ENCODE measurements at places on chromosomes 7 and 10. TPM values are rescaled to one million over a fixed set of nuclear protein-coding genes. Genes with fewer than 3 reads are reported as not detected.

CLEC5A gene
- total RNA-seq = not detected

GNGT1 gene
- not detected for total RNA-seq

NPC1L1 gene
- total RNA-seq = not detected

ANXA7 gene
- 138 TPM for total RNA-seq

WASL gene
- total RNA-seq = 5.7 TPM

NEURL1 gene
- 1.9 TPM for total RNA-seq

UFSP1 gene
- total RNA-seq = 4.8 TPM

CPN1 gene
- not detected for total RNA-seq

ASB10 gene
- total RNA-seq = not detected

NFKB2 gene
- total RNA-seq = 279 TPM

NKX1-2 gene
- not detected for total RNA-seq

CALHM3 gene
- total RNA-seq = 0.10 TPM

RBM20 gene
- total RNA-seq = 0.15 TPM

NCF1 gene
- total RNA-seq = 0.25 TPM

RBAK gene
- total RNA-seq = 10.2 TPM

DGKI gene
- 2.0 TPM for total RNA-seq

USP6NL gene
- 2.7 TPM for total RNA-seq

DNAH11 gene
- not detected for total RNA-seq

CCDC146 gene
- 1.0 TPM for total RNA-seq

CH25H gene
- not detected for total RNA-seq

AVPI1 gene
- total RNA-seq = 2.5 TPM

FXYD4 gene
- total RNA-seq = not detected

LIPF gene
- total RNA-seq = not detected

TMEM140 gene
- 2.8 TPM for total RNA-seq

KLLN gene
- 0.80 TPM for total RNA-seq

Data from activated CD8-positive, alpha-beta memory T cell treated with anti-CD3 and anti-CD28 coated beads for 36 hours (primary cell).